ENCODE measurements at places on chromosomes 11 and 22.

- DNase-seq, result no peak
These were observed 11.5 kb downstream of the CBX6 start for GRCh38 chr22:38860283-38861169.

GRCh38 chr22:32364210-32364609 lies 6.5 kb downstream of the RFPL3 start:
- DNase-seq, result no peak

DNA sequence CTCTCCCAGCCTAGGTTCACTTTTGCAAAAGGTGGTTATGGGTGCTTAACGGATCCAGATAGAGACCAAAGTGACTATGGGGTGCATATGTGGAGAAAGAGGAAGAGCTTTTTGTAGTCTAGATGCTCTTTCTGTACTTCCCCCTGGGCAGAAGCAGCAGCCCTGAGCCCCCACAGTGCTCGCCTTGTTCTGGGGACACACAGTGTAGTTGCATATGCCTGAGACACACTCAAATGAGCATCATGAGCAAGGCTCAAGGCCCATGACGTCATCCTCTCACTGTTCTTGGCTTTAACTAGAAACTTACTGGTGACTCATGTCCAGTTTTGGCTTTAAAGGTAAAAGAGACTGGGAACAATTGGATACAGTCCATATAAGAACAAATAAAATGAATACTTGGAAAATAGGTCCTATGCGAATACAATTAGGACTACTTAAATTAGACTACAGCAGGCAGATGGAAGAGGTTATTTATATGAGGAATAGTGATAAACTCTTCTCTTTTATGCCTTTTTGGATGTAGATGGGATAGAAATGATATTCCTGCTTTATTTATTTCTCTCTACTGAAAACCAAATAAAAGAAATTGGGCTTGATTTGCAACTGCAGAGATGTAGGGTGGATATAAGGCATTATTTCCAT lies 20.1 kb upstream of the PEX26 start:
- DNase-seq, result no peak

GRCh38 chr11:66479394-66480116 lies 679 bp upstream of the DPP3 start:
- DNase-seq, result no peak

- no peak for DNase-seq
These were observed 534.3 kb downstream of the ETS1 start for GRCh38 chr11:128052912-128053641.

DNA sequence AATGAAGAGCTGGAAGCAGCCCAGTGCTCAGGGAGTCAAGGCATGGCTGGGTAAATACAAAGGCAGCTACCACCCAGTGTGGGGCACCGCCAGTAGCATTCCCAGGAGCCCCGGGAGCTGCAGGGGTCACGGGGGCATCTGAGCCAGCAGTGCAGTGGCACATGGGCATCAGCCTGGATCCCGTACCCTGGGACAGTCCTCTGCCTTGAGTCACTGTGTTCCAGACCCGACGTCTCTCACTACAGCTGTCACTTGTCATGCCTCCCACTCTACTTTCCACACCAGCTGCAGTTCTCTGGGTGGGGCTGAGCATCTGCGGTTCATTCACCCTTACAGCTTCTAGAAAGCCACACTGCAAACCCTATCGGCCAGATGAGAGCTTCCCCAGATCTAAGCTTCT lies 29.6 kb downstream of the DHCR7 start:
- no peak for DNase-seq

- DNase-seq, result no peak
These were observed 5.0 kb downstream of the MPST start for GRCh38 chr22:37024339-37025157.

GRCh38 chr22:48223488-48224190 lies 1461.2 kb downstream of the TBC1D22A start:
- DNase-seq, result no peak

DNA sequence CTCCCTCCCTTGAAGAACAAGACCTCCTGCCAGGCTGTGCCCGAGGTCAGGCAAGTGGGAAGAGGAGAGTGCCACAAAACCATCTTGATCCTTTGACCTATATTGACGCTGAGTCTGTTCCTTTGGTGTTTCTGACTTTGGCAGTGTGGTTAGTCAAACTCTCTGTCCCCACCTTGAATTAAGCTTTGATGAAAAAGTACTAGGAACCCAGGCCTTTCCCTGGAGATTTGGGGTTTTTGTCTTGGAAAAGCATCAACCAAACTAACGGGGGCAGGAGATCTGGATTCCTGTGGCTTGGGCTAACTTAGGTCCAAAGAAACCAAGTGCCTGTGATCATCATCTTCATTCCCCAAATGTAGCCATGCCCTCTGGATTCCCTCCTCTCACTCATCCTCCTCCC lies 40.4 kb downstream of the ARFGAP2 start:
- DNase-seq, result no peak

- DNase-seq, result no peak
These were observed 371.6 kb downstream of the CADM1 start for GRCh38 chr11:115132436-115133228.

DNA sequence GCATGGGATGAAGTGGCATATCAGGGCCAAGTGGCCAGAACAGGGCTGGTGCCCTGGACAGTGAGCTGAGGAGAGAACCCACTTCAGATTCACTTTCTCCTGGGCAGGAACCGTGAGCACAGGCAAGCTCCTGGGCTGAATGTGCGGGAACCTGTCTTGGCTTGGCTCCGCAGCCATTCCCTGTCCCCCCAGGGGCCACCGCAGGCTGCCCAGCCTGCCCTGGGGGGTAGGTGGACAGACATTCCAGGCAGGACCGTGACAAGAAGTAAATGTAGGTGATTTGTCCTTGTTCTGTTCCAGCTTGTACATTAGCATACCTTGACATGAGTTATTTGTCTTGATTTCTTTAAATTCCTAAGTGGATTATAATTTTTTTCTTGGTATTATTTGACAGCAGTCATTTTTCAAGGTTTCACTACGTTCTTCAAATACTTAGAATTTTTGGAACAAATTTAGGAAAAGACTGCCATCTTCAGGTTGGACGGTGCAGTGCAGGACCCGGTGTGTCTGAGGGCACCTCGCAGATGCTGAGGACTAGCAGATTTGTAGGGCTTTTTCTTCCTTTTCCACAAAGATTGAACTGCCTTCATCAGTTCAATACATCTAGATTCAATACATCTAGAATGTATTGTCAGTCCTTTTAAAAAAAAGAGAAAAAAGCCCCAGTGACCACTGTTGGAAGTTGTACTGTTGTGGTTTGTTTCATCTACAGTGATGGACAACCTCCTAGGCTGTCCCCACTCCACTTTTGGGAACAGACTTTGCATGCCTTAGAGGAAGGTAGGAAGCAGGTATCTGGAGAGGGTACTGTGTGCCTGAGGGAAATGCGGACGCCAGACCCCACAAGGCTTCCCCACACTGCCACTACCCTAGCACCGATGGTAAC lies 115.1 kb upstream of the RASSF10 start:
- no peak for DNase-seq

- no peak for DNase-seq
These were observed 12.0 kb downstream of the CSTPP1 start for GRCh38 chr11:46948378-46949131.

DNA sequence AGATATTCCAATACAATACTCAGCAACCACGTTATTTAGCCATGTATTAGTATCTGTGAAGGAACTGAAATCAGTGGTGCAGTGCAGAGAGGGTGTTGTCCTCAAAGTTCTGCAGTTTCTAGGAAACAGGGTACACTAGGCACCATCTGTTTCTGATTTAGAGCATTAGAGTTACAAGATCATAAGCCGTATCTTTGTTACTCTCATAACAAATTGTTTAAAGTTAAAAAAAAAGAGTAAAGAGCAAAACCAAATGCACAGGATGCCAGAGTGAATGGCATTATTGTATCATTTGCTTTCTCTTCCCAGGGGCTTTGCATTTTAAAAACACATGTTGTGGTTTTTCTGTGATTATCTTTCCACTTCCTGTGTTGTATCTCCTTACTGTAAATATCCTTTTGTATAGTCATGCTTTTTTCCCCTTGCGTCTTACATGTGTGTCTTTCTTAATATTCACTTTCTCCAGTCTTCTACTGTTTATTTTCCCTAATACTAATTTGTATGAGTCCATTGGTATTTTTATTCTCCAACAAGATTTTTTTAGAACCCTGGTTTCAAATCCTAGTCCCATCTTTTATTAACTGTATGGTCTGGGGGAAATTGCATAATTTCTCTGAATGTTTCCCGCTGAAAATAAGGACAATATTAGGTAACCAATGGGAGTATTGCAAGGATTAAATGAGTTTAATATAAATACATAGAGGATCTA lies 15.2 kb upstream of the NUP160 start:
- no peak for DNase-seq

- no peak for DNase-seq
These were observed 25.1 kb downstream of the RTN4RL2 start for GRCh38 chr11:57485217-57485990.

- DNase-seq, result no peak
These were observed 256.0 kb downstream of the ETS1 start for GRCh38 chr11:128331317-128331716.

DNA sequence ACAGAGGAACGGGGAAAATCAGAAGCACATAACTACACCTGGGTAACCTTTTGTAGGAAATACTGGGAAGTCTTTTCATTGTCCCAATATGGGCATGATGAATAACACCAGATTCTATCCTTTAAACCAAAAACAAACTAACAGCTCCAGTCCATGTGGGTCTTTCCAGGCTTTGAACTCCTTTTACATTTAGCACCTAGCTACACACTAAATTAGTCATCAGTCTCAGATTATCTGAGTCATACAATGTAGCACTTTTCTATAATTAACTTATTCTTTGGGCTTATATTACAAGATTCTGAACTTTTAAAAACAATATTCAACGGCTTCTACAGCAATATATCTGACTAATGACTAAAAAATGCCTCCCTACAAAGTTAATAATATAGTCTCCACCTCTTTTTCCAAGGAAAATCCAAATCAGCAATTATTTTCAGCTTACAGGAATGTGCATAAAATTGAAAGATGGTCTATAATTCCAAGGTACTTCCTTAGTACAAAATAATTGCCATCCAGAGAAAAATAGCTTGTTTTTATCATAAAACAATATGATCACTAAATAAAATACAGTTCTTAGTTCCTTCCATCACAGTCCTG lies 26.3 kb downstream of the STK33 start:
- DNase-seq, result no peak

DNA sequence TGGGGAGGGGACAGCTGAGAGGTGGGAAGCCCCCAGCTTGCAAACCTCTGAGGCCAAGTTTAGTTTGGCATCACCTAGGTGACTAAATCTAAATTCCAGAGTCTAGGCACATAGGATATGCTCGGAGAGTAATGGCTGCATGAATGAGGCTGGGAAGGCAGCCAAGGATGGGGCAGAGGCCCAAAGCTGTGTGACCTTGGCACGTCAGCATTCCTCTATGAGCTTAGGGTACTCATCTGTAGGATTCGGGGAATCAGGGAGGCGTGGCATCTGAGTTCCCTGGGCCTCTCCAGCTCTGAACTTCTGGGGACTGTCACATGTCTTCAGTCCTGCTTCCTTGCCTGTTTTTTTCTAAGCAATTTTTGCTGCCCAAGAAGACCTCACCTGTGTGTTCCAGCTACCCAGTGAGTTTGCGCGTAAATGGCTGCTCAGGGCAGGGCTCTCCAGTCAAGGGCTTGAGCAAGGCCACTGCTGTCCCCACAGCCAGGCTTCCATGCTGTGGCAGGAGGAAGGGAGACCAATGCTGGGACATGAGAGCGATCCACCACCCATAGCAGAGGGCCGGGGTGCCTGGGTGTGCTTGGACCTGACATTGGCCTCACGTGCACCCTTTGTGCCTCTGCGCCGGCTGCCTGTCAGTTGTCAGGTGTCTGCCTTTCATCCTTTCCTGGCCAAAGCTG lies 13.9 kb downstream of the DAGLA start:
- DNase-seq, result no peak

- no peak for DNase-seq
These were observed 7.3 kb downstream of the STARD10 start for GRCh38 chr11:72786305-72787215.

DNA sequence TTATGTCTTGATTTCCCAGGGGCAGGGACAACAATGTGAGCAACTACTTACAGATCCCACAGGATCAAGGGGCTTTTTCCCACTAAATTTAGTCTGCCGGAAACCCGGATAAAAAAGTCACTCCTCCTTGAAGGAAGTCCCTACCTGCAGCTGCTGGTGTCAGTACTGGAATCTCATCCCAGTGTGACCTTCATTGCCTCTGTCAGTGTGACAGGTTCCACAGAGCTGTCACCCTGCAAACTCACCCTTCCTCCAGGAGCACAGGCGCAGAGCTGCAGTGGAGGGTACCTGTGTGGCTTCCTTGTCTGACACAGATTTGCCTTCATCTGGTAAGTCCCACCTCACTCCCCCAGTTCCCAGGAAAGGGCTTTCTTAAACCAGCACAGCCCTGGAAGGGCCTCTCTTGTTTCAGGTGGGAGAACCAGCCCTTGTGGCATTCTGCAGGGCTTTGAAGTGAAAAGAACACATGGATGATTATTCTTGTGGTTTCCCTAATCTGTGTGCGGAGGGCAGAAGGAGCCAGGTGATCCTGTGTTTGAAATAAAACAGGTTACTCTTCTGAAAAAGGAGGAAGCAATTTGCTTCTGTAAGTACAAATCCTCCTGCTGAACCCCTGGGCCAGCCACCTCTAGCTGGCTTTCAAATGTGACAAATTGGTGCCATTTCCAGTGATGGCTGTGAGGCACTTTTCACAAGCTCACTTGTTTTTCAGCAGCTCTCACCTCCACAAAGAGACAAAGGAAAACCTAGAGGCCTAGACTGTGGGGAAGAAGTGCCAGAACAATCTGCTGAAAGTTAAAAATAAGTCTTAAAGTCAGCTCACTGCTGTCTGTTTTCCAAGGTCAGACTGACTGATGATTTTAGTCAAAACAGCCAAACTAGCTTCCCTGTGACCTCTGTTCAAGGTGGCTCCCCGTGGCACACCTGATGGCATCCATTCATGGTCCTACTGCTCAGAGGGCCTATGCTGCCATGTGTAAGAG lies 9.2 kb upstream of the PRSS23 start:
- no peak for DNase-seq

- no peak for DNase-seq
These were observed 14.5 kb downstream of the PCSK7 start for GRCh38 chr11:117217141-117218084.

DNA sequence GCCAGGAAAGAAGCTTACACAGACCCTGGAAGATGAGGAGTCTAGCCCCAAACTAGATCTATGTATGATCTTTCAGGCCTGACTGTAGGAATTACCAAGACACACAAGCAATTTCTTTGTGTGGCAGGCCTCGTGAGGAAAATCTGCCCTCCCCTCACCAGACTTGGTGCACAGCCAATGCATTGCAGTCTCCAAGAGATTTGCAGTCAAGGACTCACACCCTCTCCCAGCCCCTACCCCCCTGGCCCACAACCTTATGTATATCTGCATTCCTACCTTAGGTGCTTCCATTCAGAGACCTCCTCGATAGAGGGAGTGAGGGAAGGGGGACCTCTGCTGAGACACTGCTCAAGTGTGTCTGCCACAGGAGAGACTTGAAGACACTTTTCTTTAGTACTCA lies 9.8 kb downstream of the OR8B12 start:
- no peak for DNase-seq
